ENCODE measurements at places on chromosomes 12 and 14. TPM values are rescaled to one million over a fixed set of nuclear protein-coding genes. Genes with fewer than 3 reads are reported as not detected.

Gene NFATC4
- 53.5 TPM for total RNA-seq

Gene KRT74
- 3.9 TPM for total RNA-seq

Gene RTL1
- 1.2 TPM for total RNA-seq

Gene ASCL1
- total RNA-seq = 0.71 TPM

Gene RNASE7
- total RNA-seq = 0.43 TPM

Gene ACVR1B
- 36.8 TPM for total RNA-seq

Gene TAS2R50
- 2.8 TPM for total RNA-seq

Gene HOXC10
- total RNA-seq = 1.4 TPM

Gene C14orf132
- 2.5 TPM for total RNA-seq

Gene PLA2G1B
- total RNA-seq = not detected

Gene ABCC9
- 2.7 TPM for total RNA-seq

Gene ZDHHC22
- 1.7 TPM for total RNA-seq

Gene RPGRIP1
- 38.9 TPM for total RNA-seq

Gene DHRS2
- total RNA-seq = 3.3 TPM

Gene PCED1B
- total RNA-seq = 47.2 TPM

Gene CD163L1
- 24.6 TPM for total RNA-seq

All from testis (tissue), 5 donors.